ENCODE measurements at places on chromosomes 16 and 17. TPM values are rescaled to one million over a fixed set of nuclear protein-coding genes. Genes with fewer than 3 reads are reported as not detected.
A peak's percentile ranks its signal among the peaks of the same experiment; 100 is the strongest.

GRCh38 chr17:38402897-38403296 is 25.4 kb upstream of the ARHGAP23 start:
- H3K4me1 ChIP-seq = peaks cover 3% of the 10 kb centered on the region
- no peaks in the 10 kb centered on the region for H3K27me3 ChIP-seq
- H3K4me3 ChIP-seq = no peak overlapping the region
- DNase-seq = no peak
- no peak overlapping the region for H3K27ac ChIP-seq

HOXB2 gene
- 114 TPM for total RNA-seq

DNA sequence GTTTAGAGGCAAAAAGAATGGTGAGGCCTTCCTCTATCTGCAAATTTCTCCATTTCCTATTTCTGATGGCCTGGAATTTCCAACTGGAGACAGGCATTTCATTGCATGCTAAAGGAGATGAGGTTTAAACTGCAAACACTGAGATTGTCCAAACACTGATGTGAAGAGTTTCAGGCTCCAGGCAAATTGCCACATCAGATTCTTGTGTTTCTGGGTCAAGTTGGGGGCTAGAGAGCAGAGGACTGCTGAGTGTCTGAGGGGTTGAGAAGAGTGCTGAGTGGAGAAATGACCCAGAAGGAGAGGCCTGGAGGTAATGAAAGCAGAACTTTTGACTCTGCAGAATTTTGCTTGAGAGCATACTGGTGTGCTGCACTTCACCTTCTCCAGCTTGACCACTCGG is 216.7 kb upstream of the MPHOSPH6 start:
- no peak overlapping the region for H3K27ac ChIP-seq
- H3K27me3 ChIP-seq = peaks cover 17% of the 10 kb centered on the region
- H3K4me3 ChIP-seq = no peak overlapping the region
- no peaks in the 10 kb centered on the region for H3K4me1 ChIP-seq
- DNase-seq = peak; percentile 11

TNFSF12 gene
- 4.1 TPM for total RNA-seq

DNA sequence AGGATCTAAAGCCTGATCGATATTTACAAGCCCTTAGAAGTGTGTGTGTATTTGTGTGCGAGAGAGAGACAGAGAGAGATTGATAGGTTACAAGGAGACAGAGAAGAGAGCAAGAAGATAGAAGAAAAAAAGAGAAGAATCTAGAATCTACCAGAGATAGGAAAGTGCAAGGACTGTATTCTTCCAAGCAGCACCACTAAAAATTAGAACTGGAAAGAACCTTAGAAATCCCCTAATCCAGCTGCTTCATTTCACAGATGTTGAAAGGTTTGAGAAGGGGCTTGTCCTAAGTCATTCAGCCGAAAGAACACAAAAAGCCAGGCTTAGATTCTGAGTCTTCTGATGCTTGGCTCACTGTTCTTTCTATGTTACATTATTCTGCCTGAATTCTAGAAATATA is 92.2 kb downstream of the HS3ST3A1 start:
- no peak overlapping the region for H3K4me3 ChIP-seq
- no peak for DNase-seq
- no peaks in the 10 kb centered on the region for H3K27me3 ChIP-seq
- H3K4me1 ChIP-seq = peaks cover 49% of the 10 kb centered on the region

YBX2 gene
- 56.2 TPM for total RNA-seq

- peak overlapping the region; percentile 68 for H3K4me3 ChIP-seq
- peak; percentile 10 for DNase-seq
- H3K4me1 ChIP-seq = no peaks in the 10 kb centered on the region
- no peaks in the 10 kb centered on the region for H3K36me3 ChIP-seq
- no peak overlapping the region for H3K27ac ChIP-seq
Measured at GRCh38 chr16:50547340-50548124, 664 bp upstream of the NKD1 start.

FBXL19 gene
- 55.1 TPM for total RNA-seq

- peak overlapping the region; percentile 52 for H3K27ac ChIP-seq
- peak; percentile 69 for DNase-seq
- H3K4me3 ChIP-seq = peak overlapping the region; percentile 32
- H3K27me3 ChIP-seq = peaks cover 29% of the 10 kb centered on the region
- peaks cover 9% of the 10 kb centered on the region for H3K4me1 ChIP-seq
Measured at GRCh38 chr17:9239793-9240658, 218.7 kb downstream of the NTN1 start.

ZP2 gene
- total RNA-seq = not detected

FZD2 gene
- 47.1 TPM for total RNA-seq

GRCh38 chr16:15576960-15577958 is 65.7 kb downstream of the MARF1 start:
- no peaks in the 10 kb centered on the region for H3K4me1 ChIP-seq
- H3K27ac ChIP-seq = no peak overlapping the region
- H3K36me3 ChIP-seq = no peaks in the 10 kb centered on the region
- H3K27me3 ChIP-seq = no peaks in the 10 kb centered on the region
- DNase-seq = no peak

- DNase-seq = no peak
- H3K27me3 ChIP-seq = no peaks in the 10 kb centered on the region
- H3K36me3 ChIP-seq = peaks cover 26% of the 10 kb centered on the region
- no peak overlapping the region for H3K4me3 ChIP-seq
Measured at GRCh38 chr17:65542610-65543009, 18.8 kb downstream of the AXIN2 start.

GRCh38 chr17:50381920-50382319 is 8.9 kb downstream of the EME1 start:
- H3K4me1 ChIP-seq = no peaks in the 10 kb centered on the region
- peaks cover 36% of the 10 kb centered on the region for H3K36me3 ChIP-seq
- H3K27ac ChIP-seq = peak overlapping the region; percentile 17

GRCh38 chr16:86306811-86307513 is 203.4 kb upstream of the FOXF1 start:
- H3K4me1 ChIP-seq = peaks cover under 1% of the 10 kb centered on the region
- H3K36me3 ChIP-seq = no peaks in the 10 kb centered on the region
- H3K27me3 ChIP-seq = no peaks in the 10 kb centered on the region
- H3K27ac ChIP-seq = no peak overlapping the region

SPDYE4 gene
- not detected for total RNA-seq

CHST4 gene
- total RNA-seq = not detected

IL21R gene
- not detected for total RNA-seq

DNA sequence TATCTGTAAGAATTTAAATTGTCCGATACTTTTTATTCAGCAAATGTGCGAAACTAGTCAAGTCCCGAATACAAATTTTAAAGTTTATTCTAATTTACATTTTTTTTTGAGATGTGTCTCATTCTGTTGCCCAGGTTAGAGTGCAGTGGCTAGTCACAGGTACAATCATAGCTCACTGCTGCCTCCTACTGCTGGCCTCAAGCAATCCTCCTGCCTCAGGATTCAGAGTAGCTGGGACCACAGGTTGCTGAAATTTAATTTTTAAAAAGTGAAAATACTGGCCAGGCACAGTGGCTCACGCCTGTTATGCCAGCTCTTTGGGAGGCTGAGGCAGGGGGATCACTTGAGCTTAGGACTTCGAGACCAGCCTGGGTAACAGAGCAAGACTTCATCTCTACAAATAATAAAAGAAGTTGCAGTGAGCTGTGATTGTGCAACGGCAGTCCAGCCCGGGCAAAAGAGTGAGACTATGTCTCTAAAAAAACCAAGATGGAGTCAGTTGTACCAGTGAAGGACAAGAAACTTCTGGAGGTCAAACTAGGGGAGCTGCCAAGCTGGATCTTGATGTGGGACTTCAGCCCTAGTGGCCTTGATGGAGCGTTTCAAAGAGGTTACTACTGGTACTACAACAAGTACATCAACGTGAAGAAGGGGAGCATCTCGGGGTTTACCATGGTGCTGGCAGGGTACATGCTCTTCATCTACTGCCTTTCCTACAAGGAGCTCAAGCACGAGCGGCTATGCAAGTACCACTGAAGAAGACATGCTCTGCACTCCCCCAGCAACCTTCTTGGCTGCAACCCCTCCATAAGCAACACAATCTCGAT is 5.6 kb downstream of the POLG2 start:
- no peak overlapping the region for H3K4me3 ChIP-seq
- peak; percentile 67 for DNase-seq
- H3K4me1 ChIP-seq = peaks cover 11% of the 10 kb centered on the region
- no peaks in the 10 kb centered on the region for H3K27me3 ChIP-seq

KPNA2 gene
- total RNA-seq = 64.2 TPM

GRCh38 chr17:44539673-44540072 is 17.6 kb upstream of the FZD2 start:
- peaks cover 38% of the 10 kb centered on the region for H3K4me1 ChIP-seq
- H3K4me3 ChIP-seq = no peak overlapping the region
- no peaks in the 10 kb centered on the region for H3K27me3 ChIP-seq
- H3K27ac ChIP-seq = no peak overlapping the region
- H3K36me3 ChIP-seq = no peaks in the 10 kb centered on the region
- DNase-seq = no peak

TP53TG3B gene
- not detected for total RNA-seq

DNA sequence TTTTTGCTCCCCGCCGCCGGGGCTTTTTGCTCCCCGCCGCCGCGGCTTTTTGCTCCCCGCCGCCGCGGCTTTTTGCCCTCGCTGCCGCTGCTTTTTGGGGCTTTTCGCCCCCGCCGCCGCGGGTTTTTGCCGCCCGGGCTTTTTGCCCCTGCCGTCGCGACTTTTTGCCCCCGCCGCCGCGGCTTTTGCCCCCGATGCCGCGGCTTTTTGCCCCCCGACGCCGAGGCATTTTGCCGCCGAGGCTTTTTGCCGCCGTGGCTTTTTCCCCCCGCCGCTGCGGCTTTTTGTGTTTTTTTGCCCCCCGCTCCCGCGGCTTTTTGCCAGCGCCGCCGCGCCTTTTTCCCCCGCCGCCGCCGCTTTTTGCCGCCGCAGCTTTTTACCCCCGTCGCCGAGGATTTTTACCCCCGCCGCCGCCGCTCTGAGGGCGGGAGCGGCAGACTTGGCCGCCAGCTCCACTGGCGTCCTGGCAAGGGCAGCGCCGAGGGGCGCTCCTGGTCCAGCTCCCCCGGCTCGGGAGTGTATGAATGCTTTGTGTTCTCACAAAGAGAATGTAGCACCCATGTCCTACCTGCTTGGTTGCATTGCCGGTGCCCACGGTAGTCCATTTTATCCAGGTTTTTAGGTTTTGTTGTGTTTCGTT is 151.7 kb downstream of the KCNJ18 start:
- no peaks in the 10 kb centered on the region for H3K36me3 ChIP-seq
- no peak overlapping the region for H3K27ac ChIP-seq
- H3K4me1 ChIP-seq = no peaks in the 10 kb centered on the region
- no peak for DNase-seq

GNG13 gene
- not detected for total RNA-seq

KRTAP3-2 gene
- total RNA-seq = not detected

GRCh38 chr16:46746821-46747776 is 1.0 kb downstream of the MYLK3 start:
- H3K27me3 ChIP-seq = no peaks in the 10 kb centered on the region
- peak overlapping the region; percentile 100 for H3K27ac ChIP-seq
- H3K4me1 ChIP-seq = peaks cover 77% of the 10 kb centered on the region
- peaks cover 11% of the 10 kb centered on the region for H3K36me3 ChIP-seq
- peak; percentile 92 for DNase-seq
- H3K4me3 ChIP-seq = peak overlapping the region; percentile 0

- H3K27me3 ChIP-seq = no peaks in the 10 kb centered on the region
- no peak for DNase-seq
- H3K27ac ChIP-seq = no peak overlapping the region
- no peaks in the 10 kb centered on the region for H3K36me3 ChIP-seq
- H3K4me3 ChIP-seq = no peak overlapping the region
Measured at GRCh38 chr16:81832801-81833547, 53.9 kb downstream of the PLCG2 start.

DNA sequence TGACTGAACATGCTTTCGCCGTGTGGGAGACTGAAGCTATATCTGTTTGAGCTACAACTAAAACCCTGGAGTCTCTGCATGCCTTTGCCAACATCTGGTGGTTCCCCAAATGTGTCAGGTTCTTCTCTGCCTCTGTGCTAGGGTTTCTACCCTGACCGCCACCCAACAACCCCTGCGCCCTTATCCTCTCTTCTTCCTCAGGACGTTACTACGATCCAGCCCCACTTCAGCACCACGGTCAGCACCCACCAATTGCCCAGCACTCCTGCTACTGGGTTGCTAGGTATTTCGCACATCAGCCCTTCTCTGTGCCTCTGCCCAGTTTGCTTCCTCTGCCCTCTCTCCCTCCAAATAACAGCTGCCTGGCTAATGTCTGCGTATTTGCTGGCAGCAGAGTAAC is 106.3 kb upstream of the HSBP1 start:
- H3K27me3 ChIP-seq = no peaks in the 10 kb centered on the region
- no peak overlapping the region for H3K27ac ChIP-seq
- no peaks in the 10 kb centered on the region for H3K36me3 ChIP-seq
- peak; percentile 89 for DNase-seq

CCL13 gene
- total RNA-seq = not detected

GRCh38 chr16:24051125-24051524 is 205.0 kb upstream of the CACNG3 start:
- H3K27me3 ChIP-seq = peaks cover 5% of the 10 kb centered on the region
- H3K27ac ChIP-seq = no peak overlapping the region
- no peak overlapping the region for H3K4me3 ChIP-seq
- no peaks in the 10 kb centered on the region for H3K36me3 ChIP-seq
- no peaks in the 10 kb centered on the region for H3K4me1 ChIP-seq
- no peak for DNase-seq

DNA sequence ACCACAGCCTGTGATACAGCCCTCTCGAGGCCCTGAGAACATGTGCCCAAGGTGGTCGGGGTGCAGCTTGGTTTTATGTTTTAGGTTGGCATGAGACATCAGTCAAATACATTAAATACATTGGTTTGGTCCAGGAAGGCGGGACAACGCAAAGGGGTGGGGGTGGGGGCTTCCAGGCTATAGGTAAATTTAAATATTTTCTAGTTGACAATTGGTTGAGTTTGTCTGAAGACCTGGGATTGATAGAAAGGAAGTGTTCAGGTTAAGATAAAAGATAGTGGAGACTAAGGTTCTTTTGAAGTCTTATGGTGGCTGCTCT is 1.2 kb upstream of the ZKSCAN2 start:
- peak overlapping the region; percentile 49 for H3K4me3 ChIP-seq
- peaks cover 7% of the 10 kb centered on the region for H3K36me3 ChIP-seq
- peak overlapping the region; percentile 99 for H3K27ac ChIP-seq
- no peaks in the 10 kb centered on the region for H3K27me3 ChIP-seq
- H3K4me1 ChIP-seq = peaks cover 26% of the 10 kb centered on the region

DNA sequence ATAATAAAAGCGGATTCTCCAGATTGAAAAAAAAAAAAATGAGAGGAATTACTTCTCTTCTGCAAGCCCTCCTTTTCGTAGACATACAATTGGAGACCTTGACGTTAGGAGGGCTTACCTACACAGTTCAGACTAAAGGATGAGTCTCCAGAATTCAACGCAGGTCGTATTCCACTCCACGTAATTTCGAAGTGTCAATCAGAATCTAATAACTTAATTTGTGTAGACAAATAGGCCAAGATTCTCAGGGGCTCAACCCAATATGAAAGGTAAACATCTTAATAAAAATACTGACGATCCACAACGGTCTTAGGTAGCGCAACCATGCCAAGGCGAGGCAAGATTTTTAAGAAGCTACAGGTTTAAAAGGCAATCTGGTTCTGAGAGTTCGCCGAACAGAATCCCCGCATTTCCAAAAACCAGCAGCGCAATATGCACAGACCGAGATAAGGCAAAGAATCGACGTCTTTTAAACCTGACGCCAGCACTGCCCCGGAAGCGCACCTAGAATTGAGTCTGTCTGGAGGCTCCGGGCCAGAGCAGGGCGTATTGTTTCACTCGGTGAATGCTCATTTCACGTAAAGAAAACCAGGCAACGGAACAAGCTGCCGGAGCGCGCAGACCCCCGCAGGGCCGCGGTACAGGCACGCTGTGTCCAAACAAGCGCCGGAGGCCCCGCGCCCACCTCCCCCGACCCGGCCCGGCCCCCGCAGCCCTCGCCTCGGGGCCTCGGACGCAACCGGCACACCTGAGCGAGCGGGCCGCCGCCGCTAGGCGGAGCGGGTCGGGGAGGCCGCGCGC is 623 bp downstream of the MBTPS1 start:
- H3K27ac ChIP-seq = peak overlapping the region; percentile 95
- DNase-seq = peak; percentile 66
- no peaks in the 10 kb centered on the region for H3K27me3 ChIP-seq
- peak overlapping the region; percentile 69 for H3K4me3 ChIP-seq
- no peaks in the 10 kb centered on the region for H3K36me3 ChIP-seq
